ENCODE measurements at places on chromosomes 4 and X.
A peak's percentile ranks its signal among the peaks of the same experiment; 100 is the strongest.

DNA sequence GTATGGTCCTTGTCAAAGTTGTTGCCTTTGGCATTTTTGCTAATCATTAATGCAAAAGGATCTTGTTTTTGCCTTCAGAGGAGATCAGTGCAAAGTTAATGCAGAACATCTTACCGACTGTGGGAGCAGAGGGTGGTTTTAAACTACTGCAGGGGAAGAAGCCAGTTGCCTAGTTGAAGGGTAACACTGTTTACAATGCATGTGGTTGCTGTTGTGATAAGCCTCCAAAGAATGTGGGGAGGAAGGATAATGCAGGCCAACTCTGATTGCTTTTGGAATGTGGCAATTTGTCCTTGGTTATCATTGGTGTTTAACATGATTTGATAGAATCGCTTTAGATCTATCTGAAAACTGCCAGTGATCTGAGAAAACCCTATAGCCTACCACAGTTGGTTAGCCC lies 204.3 kb upstream of the TLL1 start:
- DNase-seq = no peak

GRCh38 chr4:185881430-185881829 lies 69.4 kb upstream of the SORBS2 start:
- DNase-seq = no peak

- no peak for DNase-seq
Observed at GRCh38 chrX:6813836-6814370, 279.0 kb upstream of the VCX3A start.

DNA sequence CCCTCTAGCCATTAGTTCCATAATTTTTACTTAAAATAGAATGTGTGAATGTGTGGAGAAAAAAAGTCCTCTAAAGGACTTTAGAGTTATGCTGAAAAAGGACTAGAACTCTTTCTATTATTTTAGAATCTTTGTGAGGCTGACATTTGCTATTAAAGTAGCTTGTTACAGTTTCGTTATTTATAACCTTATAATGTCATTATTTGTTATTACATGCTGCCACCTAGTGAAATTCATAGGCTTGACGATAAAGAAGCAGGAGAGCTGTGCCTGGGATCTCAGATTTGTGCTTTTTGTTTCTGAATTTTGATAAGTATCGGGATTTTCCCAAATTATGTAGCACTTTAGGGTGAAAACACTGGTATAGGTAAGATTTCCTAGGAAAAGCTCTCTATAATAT lies 38.5 kb upstream of the TAPT1 start:
- DNase-seq = peak; percentile 55

DNA sequence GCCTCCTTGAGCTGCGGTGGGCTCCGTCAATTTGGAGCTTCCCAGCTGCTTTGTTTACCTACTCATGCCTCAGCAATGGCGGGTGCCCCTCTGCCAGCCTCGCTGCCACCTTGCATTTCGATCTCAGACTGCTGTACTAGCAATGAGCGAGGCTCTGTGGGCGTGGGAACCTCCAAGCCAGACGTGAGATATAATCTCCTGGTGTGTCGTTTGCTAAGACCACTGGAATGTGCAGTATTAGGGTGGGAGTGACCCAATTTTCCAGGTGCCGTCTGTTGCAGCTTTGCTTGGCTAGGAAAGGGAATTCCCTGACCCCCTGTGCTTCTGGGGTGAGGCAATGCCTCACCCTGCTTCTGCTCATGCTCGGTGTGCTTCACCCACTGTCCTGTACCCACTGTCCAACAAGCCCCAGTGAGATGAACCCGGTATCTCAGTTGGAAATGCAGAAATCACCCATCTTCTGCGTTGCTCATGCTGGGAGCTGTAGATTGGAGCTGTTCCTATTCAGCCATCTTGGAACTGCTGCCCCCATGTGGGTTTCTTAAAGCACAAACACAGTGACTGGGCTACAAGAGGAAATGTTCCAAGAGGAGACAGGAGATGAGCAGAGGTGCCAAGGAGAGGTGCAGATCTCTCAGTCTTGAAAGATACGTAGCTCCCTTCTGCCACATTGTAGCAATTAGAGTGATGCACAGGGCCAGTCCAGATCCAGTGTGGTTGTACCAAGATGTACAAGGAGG lies 193.0 kb upstream of the IGFBP7 start:
- no peak for DNase-seq

DNA sequence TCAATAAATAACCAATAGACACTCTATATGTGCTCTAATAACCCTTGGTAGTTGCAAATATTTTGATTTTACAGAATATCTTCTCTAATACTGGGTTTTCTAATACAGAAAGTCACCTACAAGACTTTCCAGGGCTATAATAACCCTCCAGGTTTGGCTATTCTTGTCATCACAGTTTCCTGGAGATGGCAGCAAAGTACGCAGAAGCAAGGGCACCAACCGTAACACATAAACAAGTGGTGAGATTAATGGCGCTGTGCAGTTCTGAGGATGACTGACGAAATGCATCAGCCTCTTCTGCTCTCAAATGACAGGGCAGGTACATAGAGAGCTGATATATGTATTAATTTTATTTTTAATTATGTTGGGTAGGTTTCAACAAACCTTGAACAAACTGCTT lies 122.4 kb downstream of the C4orf33 start:
- no peak for DNase-seq

GRCh38 chrX:129614481-129615255 lies 40.1 kb downstream of the APLN start:
- DNase-seq = no peak

DNA sequence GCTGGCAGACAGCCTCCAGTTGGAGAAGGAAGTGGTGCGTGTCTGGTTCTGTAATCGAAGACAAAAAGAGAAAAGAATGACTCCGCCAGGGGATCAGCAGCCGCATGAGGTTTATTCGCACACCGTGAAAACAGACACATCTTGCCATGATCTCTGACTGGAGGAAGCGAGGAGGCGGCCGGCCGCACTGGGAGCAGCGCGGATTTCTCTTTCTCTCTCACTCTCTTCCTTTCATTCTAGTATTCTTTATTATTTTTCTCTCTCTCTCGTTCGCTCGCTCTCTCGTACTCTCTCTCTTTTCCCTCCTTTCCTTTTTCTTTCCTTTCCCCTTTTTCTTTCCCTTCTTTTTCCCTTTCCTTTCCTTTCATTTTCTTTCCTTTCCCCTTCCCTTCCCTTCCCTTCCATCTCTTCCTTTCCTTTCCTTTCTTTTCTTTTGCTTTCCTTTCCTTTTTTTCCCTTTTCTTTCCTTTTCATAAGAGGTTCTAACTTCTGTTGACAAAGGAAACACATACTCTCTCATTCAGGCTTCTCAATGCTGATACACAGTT lies 1.2 kb downstream of the POU3F4 start:
- DNase-seq = no peak

GRCh38 chrX:20382518-20383297 lies 116.0 kb upstream of the RPS6KA3 start:
- DNase-seq = no peak

- no peak for DNase-seq
Observed at GRCh38 chrX:145826466-145826865, 8.8 kb downstream of the SLITRK2 start.

DNA sequence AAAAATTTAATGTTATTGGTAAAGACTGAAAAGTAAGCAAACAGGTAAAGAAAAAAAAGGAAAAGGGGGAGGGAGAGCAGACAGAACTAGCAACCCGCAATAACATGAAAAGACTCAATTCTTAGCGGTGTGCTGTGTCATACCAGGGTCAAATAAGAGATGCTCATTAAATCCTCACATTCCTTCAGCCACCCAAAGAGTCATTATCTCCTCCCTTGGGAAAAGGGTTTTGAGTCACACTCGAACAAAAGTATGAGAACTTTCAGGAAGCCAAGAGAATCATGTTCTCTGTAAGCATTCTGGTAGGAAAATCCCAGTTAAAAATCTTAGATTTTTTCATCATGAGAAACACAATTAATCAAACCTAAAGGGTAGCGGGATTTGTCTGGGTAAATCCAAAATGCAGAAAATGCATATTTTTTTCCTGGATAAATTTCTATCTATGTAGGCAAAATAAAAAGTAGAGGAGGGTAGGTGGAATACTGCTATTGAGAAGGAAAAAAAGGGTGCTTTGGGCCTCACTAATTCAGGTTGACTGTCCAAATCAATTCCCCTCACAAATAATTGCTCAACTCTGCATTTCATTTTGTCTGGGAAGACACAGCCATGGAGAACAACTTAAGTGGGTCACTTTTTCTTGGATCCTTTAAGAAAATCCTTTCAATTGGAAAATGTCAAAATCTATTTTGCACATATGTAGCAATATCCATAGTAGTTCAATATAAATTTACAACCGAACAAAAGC lies 23.2 kb downstream of the TNIP3 start:
- DNase-seq = no peak

DNA sequence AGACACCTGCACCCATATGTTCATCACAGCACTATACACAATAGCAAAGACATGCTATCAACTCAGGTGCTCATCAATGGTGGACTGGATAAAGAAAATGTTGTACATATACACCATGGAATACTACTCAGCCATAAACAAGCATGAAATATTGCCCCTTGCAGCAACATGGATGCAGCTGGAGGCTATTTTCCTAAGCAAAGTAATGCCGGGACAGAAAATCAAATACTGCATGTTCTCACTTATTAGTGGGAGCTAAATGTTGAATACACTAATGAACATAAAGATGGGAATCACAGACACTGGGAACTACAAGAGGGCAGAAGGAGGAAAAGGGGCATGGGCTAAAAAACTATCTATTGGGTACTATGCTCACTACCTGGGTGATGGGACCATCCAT lies 278.5 kb downstream of the GPC3 start:
- DNase-seq = no peak

DNA sequence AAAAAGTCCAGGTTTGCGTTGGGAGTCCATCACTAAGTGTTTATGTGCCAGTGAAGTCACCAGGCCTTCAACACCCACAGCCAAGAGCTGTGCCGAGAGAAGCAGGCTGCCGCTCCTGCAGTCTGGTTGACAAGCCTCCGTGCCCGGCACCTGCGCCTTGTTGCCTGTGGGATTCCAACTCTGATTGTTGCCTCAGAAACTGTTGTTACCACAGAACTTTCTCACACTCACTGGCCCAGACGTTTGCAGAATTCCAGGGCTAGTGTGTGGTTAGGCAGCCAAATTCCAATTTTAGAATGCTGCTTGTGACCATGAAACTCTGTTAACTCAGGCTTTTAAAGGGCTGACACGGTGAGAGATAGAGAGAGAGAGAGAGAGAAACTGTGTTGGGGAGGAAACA lies 119.5 kb upstream of the LIMCH1 start:
- no peak for DNase-seq

DNA sequence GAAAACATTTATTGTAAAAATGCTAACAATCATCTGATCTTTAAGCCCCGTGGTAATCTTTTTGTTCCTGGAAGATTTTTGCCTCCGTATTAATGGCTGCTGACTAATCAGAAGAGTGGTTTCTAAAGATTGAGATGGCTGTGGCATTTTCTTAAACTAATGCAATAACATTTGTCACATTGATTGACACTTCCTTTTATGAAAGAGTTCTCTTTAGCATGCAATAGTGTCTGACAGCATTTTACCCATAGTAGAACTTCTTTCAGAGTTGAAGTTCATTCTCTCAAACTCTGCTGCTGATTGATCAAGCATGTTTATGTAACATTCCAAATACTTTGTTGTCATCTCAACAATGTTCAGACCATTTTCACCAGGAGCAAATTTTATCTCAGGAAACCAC lies 26.8 kb upstream of the UGT2B4 start:
- no peak for DNase-seq

DNA sequence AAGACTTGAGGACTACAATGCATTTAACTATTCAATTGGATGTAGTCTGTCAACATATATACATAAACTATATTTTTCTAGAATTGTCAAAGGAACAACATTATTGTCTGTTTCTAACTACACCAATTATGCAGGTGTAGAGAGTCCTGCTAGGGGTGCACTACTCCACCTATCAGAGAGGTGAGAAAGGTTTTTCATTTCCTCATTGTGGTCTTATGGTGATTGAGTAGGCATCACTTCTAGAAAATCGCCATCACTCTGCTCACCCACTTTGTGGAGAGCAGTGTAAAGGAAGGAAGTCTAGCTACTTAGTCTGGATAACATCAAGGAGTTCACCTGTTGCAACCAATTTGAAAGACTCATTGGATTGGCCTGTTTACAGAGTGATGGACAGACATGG lies 4.4 kb upstream of the ADH1C start:
- no peak for DNase-seq

- DNase-seq = no peak
Observed at GRCh38 chr4:77450006-77450405, 155.6 kb upstream of the CXCL13 start.

- DNase-seq = no peak
Observed at GRCh38 chrX:137749246-137749645, 183.3 kb downstream of the ZIC3 start.

- no peak for DNase-seq
Observed at GRCh38 chr4:152162331-152162697, 373.6 kb downstream of the FBXW7 start.

- DNase-seq = no peak
Observed at GRCh38 chr4:186806679-186807421, 83.2 kb upstream of the FAT1 start.

- DNase-seq = no peak
Observed at GRCh38 chr4:123379392-123379791, 17.2 kb upstream of the SPRY1 start.

DNA sequence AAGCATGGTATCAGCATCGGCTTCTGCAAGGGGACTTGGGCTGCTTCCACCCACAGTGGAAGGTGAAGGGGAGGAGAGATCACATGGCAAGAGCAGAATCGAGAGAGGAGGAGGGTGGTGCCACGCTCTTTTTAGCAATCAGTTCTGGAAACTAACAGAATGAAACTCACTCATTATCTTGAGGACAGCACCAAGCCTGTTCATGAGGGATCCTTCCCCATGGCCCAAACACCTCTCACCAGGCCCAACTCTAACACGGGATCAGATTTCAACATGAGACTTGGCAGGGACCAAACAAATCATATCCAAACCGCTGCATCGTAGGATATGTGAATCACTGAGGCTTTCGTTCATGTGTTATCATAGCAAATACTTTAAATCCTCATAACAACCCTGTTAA lies 125.5 kb downstream of the GPC3 start:
- no peak for DNase-seq

DNA sequence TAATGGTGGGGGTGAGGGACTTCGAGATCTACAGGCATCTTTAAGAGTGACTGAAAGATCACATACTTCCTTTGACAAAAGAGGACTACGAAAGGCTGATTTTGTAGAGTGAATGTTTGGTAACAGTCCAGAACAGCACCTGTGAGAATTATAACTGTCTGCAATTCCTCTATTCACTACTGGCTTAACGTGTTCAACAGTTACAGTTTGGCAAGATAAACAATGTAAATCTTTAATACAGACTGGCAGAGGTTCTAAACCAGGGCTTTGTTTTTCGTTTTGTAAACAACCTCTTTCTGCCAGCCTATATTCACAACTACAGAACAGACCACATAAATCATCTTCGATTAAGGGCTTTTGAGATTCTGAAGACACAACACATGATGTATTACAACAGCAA lies 66.9 kb downstream of the NCAPG start:
- DNase-seq = no peak
